CD8-positive, alpha-beta memory T cell (primary cell): ENCODE measurements at places on chromosomes 1 and 21. TPM values are rescaled to one million over a fixed set of nuclear protein-coding genes. Genes with fewer than 3 reads are reported as not detected.

The LENEP gene
- 0.72 TPM for total RNA-seq

The OR2AJ1 gene
- not detected for total RNA-seq

The CD101 gene
- 0.66 TPM for total RNA-seq

The HLX gene
- total RNA-seq, result not detected

The WDR4 gene
- 54.9 TPM for total RNA-seq
